Prostate gland (tissue), 2 donors: ENCODE measurements at places on chromosomes 5 and 9. TPM values are rescaled to one million over a fixed set of nuclear protein-coding genes. Genes with fewer than 3 reads are reported as not detected.

- DNase-seq = no peak
- H3K36me3 ChIP-seq = peaks cover 12% of the 10 kb centered on the region
- no peak overlapping the region for H3K4me3 ChIP-seq
- H3K27me3 ChIP-seq = no peaks in the 10 kb centered on the region
These were observed 9.9 kb downstream of the CLPTM1L start for GRCh38 chr5:1334831-1335539.

DNA sequence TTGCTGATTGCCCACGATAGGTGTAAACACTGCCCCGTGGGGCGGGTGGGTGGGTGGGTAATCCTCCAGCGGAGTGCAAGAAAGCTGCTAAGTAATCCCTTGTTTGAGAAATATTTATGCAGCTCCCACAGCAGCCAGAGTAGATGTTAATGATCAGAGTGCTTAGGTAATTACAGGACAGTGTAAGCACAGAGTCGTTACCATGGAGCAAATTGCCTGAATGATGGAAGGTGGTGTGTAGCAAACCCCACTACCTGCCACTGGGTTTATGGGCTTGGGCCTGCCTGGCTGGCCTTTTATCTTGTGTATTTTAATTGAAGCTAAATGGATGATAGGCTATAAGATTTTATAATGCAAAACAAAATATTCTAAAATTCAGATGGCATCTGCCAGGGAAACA, 110.0 kb downstream of the COL5A1 start:
- no peak overlapping the region for H3K27ac ChIP-seq
- no peaks in the 10 kb centered on the region for H3K36me3 ChIP-seq
- no peaks in the 10 kb centered on the region for H3K27me3 ChIP-seq
- no peak for DNase-seq

GRCh38 chr9:27247756-27248155, 49.2 kb downstream of the EQTN start:
- no peaks in the 10 kb centered on the region for H3K36me3 ChIP-seq
- no peaks in the 10 kb centered on the region for H3K27me3 ChIP-seq
- DNase-seq = no peak
- no peak overlapping the region for H3K27ac ChIP-seq
- no peaks in the 10 kb centered on the region for H3K4me1 ChIP-seq

DNA sequence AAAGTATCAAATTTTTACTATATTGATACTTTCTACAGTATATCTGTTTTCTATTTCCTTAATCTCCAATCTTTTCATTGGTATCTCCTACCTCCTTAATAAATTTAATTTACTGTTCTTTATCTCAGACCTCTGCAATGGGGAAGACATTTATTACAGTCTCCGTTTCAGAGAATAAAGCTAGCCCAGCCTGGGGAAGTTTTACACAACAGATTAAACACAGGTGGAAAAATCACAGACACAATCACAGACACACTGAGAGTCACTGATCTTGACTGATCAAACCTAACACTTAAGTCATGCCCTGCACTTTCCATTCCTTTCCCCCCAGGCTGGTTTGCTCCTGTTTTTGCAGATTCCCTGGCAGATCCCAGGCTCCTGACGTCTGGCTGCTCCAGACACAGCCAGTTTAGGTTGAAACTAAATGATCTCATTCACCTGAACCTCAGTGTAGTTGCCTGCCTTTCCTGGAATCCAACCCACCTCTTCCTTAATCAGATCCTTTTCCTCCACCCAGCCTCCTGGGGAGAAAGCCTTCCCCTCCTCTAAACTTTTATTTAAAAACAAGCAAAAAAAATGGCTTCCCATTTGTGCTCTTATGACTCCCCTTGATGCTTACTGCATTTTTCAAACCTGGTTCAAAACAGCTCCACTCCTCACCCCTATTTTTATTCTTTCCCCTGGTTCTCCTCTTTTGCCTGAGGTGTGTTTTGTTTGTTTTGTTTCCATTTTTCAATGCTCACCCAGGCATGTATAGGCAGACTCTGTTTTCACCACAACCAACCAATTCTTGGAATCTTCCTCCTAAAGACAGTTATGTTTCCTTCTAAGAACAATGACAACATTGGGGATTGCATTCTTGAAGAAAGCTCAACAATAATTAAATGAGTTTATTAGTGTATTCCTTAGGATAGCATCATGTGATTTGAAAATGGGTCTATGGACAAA, 29.5 kb upstream of the OSMR start:
- no peak overlapping the region for H3K27ac ChIP-seq
- H3K27me3 ChIP-seq = no peaks in the 10 kb centered on the region
- H3K36me3 ChIP-seq = no peaks in the 10 kb centered on the region
- no peak overlapping the region for H3K4me3 ChIP-seq
- DNase-seq = no peak
- H3K4me1 ChIP-seq = no peaks in the 10 kb centered on the region

GTF3C5 gene
- 97.2 TPM for total RNA-seq

- no peak for DNase-seq
- no peak overlapping the region for H3K27ac ChIP-seq
- H3K4me3 ChIP-seq = no peak overlapping the region
These were observed 36.7 kb downstream of the FABP6 start for GRCh38 chr5:160266044-160266443.

DNA sequence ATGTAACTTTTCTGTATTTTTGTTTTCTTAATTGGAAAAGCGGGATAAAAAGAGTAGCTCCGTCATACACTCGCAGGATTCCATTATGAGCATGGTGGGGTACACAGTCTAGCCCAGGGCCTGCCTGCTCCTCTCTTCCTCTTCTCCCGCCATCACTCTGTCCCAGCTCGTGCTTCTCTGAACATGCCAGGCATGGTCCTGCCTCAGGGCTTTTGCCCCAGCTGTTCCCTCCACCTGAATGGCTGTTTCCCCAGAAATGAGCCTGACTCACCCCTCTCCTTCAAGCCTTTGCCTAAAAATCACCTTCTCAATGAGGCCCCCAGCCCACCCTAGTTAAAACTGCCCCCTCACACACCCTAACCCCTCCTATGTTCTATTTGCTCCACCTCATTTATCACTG, 4.5 kb downstream of the CORO2A start:
- no peaks in the 10 kb centered on the region for H3K36me3 ChIP-seq
- peaks cover 2% of the 10 kb centered on the region for H3K4me1 ChIP-seq
- H3K4me3 ChIP-seq = no peak overlapping the region
- H3K27me3 ChIP-seq = no peaks in the 10 kb centered on the region
- no peak overlapping the region for H3K27ac ChIP-seq
- no peak for DNase-seq

FANCG gene
- 12.9 TPM for total RNA-seq

CER1 gene
- total RNA-seq = not detected

- no peak for DNase-seq
- no peaks in the 10 kb centered on the region for H3K27me3 ChIP-seq
- no peak overlapping the region for H3K27ac ChIP-seq
- peaks cover 3% of the 10 kb centered on the region for H3K4me1 ChIP-seq
These were observed 3.0 kb downstream of the PSMB7 start for GRCh38 chr9:124412228-124412575.

FOXD4L4 gene
- not detected for total RNA-seq

PCDHA4 gene
- 2.4 TPM for total RNA-seq

IL33 gene
- 11.6 TPM for total RNA-seq

- H3K27me3 ChIP-seq = no peaks in the 10 kb centered on the region
- peak overlapping the region; percentile 48 for H3K27ac ChIP-seq
- no peaks in the 10 kb centered on the region for H3K4me1 ChIP-seq
- H3K4me3 ChIP-seq = peak overlapping the region; percentile 60
- H3K36me3 ChIP-seq = no peaks in the 10 kb centered on the region
These were observed 436 bp upstream of the EMB start for GRCh38 chr5:50441493-50441955.

CRHBP gene
- 5.0 TPM for total RNA-seq

- no peaks in the 10 kb centered on the region for H3K4me1 ChIP-seq
- DNase-seq = no peak
- H3K36me3 ChIP-seq = no peaks in the 10 kb centered on the region
- peak overlapping the region; percentile 14 for H3K4me3 ChIP-seq
These were observed 12.1 kb downstream of the PROP1 start for GRCh38 chr5:177983763-177984583.

TNFSF15 gene
- total RNA-seq = 1.7 TPM

GRCh38 chr9:98823666-98824334, 16.3 kb downstream of the GALNT12 start:
- no peaks in the 10 kb centered on the region for H3K27me3 ChIP-seq
- H3K36me3 ChIP-seq = no peaks in the 10 kb centered on the region
- no peaks in the 10 kb centered on the region for H3K4me1 ChIP-seq
- no peak overlapping the region for H3K4me3 ChIP-seq
- H3K27ac ChIP-seq = no peak overlapping the region

- no peak overlapping the region for H3K27ac ChIP-seq
- no peak for DNase-seq
- no peak overlapping the region for H3K4me3 ChIP-seq
- H3K4me1 ChIP-seq = no peaks in the 10 kb centered on the region
- no peaks in the 10 kb centered on the region for H3K27me3 ChIP-seq
These were observed 903.8 kb downstream of the EFNA5 start for GRCh38 chr5:106766916-106767315.

GRCh38 chr5:56838409-56839039, 23.2 kb downstream of the MAP3K1 start:
- no peak overlapping the region for H3K4me3 ChIP-seq
- DNase-seq = no peak
- no peaks in the 10 kb centered on the region for H3K27me3 ChIP-seq
- H3K36me3 ChIP-seq = no peaks in the 10 kb centered on the region
- no peaks in the 10 kb centered on the region for H3K4me1 ChIP-seq

- no peak for DNase-seq
- H3K27me3 ChIP-seq = no peaks in the 10 kb centered on the region
- peaks cover 5% of the 10 kb centered on the region for H3K4me1 ChIP-seq
- no peak overlapping the region for H3K27ac ChIP-seq
These were observed 251.7 kb downstream of the DENND1A start for GRCh38 chr9:123678038-123678877.

DNA sequence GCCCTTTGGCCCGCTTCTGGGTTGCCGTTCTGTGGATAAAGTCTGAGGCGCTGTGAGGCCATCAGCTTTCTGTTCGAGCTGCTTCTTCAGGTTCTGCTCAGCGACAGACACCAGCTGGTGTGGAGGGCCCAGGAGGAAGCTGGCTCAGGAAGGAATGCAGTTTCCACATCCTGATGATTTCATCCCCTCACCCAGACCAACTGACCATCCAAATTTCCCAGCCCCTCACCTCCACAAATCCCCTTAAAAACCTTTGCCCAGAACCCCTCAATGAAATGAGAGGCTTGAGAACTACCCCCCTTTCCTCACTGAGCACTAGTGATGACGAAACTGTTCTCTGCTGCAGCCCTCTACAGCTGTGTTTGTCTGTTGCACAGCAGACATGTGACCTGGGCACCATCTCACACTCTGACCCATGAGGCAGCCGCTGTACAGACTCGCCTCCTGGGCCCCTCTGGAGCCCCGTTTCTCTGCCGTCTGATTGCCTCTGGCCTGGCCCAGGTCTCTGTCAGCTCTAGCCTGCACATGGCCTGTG, 45.4 kb downstream of the SPATA31C2 start:
- DNase-seq = no peak
- no peak overlapping the region for H3K4me3 ChIP-seq
- no peaks in the 10 kb centered on the region for H3K36me3 ChIP-seq

DNA sequence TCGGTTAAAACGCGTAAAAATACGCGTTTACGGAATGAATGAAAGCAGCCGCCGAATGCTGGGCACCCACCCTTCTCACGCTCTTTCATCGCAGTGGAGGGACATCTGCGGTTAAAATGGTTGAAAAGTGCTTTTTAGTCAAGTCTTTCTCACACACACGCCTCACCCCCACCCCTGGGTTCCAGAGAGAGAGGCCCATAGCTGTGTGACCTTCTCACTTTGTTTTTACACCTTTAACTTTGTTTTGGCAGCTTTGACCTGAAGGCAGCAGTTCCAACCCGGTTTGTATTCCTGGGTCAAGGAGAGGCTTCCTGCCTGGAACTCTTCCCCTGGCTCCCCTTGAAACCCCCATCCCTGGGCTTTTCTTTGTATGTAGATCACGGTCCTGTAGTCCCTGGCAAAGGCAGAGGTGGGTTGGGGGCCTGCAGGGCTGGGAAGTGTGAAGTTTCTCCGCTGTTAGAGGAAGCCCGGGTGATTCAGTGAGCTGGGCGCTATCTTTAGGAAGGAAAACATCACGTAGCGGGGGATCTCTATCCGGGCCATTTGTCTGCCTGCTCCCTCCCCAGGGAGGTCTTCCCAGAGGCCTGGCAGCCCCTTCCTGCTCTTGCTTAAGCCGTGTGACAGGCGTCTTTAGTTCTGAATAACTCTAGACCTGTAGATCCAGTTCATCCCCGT, 29.6 kb downstream of the SPRY4 start:
- no peaks in the 10 kb centered on the region for H3K36me3 ChIP-seq
- H3K4me1 ChIP-seq = no peaks in the 10 kb centered on the region
- H3K4me3 ChIP-seq = no peak overlapping the region
- no peak for DNase-seq

AK1 gene
- 22.2 TPM for total RNA-seq

DNA sequence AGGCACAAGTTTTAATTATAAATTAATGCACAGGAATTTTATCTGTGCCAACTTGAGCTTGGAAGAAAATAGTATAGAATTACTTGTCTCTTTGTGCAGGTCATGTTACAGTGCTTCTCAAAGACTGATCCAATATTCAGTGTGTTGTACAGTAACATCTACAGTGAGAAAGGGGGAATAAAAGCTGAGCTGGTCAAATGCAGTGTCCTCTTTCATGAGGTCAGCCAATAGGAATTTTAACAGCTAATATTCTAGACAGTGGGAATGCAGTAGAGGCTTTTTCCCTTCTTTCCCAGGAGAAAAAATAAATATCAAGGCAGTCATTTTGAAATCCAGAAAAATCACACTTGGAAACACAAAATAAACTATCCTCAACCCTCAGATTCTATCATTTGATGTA, 95.7 kb upstream of the ITGA1 start:
- H3K4me1 ChIP-seq = no peaks in the 10 kb centered on the region
- H3K4me3 ChIP-seq = no peak overlapping the region
- H3K27me3 ChIP-seq = no peaks in the 10 kb centered on the region

DNA sequence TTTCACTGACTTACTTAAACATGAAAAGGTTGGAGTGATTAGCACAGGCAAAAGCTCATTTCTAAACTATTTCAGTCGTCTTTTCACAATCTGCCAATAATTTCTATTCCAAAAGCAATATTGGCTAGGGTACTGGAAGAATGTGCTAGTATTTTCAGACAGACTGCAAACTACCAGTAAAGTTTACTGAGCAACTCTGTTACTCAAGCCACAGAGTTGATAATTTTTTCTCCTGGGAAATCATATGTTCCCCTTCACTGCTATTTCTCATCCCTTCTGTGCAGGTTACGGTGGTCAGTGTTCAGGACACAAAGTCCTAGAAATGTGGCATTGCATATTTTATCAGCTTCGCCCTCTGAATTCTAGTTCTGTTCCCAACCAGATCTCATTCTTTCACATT, 343.3 kb upstream of the TNC start:
- DNase-seq = no peak
- H3K27ac ChIP-seq = no peak overlapping the region
- no peaks in the 10 kb centered on the region for H3K27me3 ChIP-seq
- H3K4me3 ChIP-seq = no peak overlapping the region
- no peaks in the 10 kb centered on the region for H3K4me1 ChIP-seq

ADGRD2 gene
- 1.0 TPM for total RNA-seq
